Stimulated activated CD4-positive, alpha-beta T cell treated with anti-CD3 and anti-CD28 coated beads, Interleukin-1b, Interleukin-23, amount 100 ng/mL, for 1 hour (primary cell): ENCODE measurements at places on chromosomes 1 and 21.
A peak's percentile ranks its signal among the peaks of the same experiment; 100 is the strongest.

- DNase-seq = no peak
These were observed 9.6 kb downstream of the UQCRHL start for GRCh38 chr1:15797614-15798390.

DNA sequence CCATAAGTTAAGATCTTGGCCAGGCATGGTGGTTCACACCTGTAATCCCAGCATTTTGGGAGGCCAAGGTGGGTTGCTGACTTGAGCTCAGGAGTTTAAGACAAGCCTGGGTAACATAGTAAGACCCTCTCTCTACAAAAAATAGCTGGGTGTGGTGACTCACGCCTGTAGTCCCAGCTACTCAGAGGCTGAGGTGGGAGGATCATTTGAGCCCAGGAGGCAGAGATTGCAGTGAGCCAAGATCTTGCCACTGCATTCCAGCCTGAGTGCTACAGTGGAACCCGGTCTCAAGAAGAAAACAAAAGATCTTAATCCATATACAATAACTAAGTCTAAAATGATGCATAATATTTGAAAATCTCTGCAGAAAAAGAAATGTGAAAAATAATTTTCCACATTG, 165.5 kb upstream of the NR5A2 start:
- no peak for DNase-seq

GRCh38 chr21:39613041-39613934, 548 bp downstream of the B3GALT5 start:
- DNase-seq = no peak

DNA sequence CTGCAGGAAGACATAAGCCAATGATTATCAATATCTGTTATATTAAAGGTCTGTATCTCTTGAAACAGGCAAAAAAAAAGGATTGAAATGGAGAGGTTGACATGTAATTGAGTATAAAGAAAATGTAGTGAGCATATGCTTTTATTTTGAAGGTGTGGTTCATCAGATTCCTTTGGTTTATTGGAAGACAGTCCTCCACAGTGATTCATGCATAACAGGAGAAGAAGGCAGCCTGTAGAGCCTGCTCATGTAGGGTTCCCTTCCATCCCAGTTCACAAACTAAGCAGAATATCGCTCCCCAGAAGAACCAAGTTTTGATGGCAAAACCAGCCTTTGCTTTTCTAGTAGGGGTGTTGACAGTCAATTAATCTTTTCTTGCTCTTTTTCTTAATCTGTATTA, 1016.8 kb upstream of the ADGRL4 start:
- no peak for DNase-seq

DNA sequence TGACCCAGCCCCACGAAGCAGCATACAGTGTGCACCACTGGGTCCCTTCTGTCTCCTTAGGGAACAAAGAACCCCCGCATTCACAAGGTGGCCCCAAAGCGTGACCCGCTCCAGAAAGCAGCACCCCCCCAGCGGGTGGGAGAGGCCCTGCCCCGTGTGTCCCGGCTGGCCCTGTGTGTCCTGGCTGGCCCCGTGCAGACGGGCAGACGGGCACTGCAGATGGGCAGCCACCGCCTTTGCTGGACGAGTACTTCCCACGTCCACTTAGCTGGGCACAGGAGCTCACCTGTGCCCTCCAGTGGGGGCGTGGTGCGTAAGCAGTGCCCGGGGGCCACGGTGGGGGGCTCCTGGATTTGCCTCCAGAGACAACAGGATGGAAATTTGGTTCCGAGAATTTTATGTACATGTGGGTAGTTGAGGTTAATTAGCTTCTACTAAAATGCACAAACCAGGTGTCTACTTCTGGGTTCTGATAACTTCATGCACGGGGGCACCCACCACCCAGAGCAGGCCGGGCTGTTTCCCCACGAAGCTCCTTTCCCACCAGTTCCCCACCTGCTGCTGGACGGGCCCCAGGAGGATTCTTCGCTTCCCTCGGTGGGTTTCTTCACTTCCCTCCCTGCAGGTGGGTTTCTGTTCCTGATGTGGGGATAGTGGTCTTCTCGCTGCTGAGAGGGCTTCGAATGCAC, 33.2 kb upstream of the SLC19A1 start:
- DNase-seq = no peak

DNA sequence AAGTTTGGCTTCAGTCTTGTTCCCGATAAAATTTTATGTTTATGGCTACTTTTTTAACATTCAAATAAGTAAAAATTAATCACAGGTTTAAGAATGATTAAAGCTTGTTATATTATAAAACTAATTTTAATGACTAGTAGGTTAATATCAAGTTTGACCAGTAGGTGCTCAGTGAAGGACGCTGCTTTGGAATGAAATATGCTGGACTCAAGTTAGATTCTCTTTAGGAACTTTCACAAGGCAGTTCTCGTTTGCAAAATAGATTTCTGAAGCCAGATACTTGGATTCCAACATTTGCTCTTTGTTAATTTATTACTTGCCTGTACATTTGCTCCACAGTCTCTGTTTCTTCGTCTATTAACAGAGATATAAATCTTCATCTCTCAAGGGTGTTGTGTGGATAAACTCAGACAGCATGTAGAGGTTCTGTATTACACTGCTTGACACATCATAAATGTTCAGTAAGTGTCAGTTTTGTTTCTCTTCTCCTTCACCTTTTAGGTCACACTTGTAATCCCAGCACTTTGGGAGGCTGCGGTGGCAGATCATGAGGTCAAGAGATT, 432.8 kb upstream of the CHRM3 start:
- no peak for DNase-seq

DNA sequence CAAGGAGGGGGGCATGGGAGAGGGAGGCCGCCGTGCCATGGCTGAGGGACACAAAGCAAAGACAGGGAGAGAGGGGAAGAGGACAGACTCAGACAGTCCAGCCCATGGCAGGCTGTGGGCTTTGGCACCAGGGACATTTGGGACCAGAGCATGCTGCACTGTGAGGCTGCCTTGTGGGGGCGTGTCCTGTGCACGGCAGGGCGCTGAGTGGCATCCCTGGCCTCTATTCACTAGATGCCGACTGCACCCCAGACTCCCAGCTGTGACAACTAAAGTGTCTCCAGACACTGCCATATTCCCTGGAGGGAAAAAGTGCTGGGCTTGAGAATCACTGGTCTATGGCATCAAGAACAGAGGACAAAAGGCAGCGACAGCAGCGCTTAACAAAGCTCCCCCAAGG, 18.6 kb upstream of the PRDM15 start:
- DNase-seq = no peak

DNA sequence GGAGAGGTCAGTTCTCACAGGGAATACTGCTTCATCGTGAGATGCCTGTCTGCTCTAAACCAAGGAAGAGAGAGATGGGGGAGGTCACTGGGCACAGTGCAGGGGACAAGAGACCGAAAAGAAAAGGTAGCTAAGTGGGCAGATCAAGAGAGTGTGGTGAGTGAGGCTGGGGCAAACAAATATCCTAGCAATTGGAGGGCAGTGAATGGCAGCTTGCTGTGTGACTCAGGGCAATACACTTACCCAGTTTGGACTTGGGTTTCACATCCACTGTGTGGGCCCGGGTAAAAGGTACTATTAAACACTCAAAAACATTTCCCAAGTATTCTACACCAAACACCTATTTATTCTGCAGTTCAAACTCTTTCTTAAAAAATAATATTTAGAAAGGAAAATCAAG, 10.2 kb downstream of the PLXNA2 start:
- no peak for DNase-seq

DNA sequence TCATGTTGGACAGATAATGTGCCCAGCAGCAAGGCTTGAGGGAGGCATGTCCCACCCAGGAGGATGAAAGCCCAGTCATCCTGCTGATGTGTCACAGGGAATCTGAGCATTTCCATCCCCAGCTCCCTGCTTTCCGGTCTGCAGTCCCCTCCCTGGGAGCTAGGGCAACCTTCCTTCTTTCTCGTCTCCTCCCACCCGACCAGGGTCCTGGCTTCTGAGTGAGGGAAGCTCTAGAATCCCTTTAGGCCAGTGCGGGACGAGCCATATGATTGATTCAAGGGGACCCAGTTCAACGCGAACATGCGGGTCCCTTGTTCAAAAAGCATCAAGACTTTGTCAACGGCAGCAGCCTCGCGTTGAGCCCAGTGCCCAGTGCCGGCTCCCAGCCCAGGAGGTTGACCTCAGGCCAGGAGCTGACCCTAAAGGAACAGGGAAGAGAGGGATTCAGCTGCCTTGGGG, 96.7 kb upstream of the TMPRSS2 start:
- DNase-seq = no peak

GRCh38 chr1:88169139-88169538, 514.9 kb upstream of the PKN2 start:
- DNase-seq = no peak

DNA sequence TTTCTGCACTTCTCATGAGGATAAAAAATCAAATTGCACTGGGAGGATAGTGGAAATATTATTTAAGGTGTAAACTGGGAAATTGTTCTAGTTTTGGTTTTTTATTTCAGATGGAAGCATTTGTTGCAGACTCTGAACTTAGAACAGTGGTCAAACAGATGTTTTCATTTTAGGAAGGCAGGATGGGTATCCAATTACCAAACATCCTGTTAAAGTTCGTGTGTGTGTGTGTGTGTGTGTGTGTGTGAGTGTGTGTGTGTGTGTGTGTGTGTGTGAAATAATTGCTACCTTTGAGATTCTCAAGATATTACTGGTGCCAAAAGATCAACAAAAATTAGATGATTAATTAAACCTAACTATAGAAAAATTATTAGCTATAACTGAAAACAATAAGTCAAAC, 24.3 kb upstream of the DUSP10 start:
- DNase-seq = no peak

GRCh38 chr1:186513526-186513925, 52.6 kb upstream of the PDC start:
- DNase-seq = no peak

DNA sequence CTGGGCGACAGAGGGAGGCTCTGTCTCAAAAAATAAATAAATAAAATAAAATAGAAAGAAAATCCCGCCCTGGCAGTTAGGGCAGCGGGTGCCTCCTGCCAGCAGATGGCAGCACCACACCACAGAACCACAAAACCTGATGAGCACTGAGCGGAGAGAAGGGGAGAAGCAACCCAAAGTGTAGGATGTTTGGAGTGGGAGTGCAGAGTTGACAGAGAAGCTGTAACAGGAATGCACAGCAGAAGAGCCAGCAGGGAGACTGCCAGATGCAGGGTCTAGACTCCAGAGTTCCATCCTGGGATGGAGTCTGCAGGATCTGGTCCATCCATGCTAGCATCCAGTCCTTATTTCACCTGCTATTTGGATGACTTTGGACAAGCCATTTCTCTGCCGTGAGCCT, 29.7 kb upstream of the KIRREL1 start:
- peak; percentile 35 for DNase-seq

- DNase-seq = no peak
These were observed 189.3 kb upstream of the EDN2 start for GRCh38 chr1:41673806-41674205.

DNA sequence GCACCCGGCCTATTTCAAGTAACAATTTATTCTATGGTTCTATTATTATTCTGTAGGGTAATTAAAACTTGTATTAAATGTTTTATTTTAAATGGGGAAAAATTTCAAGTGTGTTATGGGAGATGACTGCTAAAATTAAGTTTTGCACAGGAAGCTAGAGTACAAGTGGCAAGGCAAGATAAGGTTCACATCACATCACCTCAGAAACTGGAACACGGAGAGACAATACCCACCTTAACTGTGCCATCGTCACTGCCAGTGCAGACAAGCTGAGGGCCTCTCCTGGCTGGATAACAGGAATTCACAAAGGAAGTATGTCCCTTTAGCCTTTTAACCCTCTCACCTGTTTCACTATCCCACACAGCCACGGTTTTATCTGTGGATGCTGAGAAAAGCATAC, 7.6 kb downstream of the SNRNP40 start:
- no peak for DNase-seq
